ENCODE measurements at places on chromosomes 7 and 10.

DNA sequence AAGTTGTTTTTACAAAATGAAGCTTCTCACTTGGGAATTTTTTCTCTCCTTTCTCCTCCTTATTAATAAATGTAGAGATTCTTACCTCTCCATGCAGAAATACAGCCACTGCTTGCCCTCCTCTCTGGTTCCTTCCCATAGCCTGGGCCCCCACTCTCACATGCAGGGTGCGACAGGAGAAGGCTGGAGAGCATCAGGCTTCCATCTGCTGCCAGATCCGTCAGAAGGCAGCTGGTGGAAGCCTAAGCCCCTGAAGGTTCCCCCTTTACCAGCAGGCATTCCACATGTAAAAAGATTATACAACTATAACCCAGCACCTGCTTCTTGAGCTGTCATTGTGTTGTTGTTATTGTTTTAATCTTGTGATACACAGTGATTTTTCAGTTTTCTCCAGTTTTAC lies 314.2 kb downstream of the LHFPL3 start:
- no peak for DNase-seq

DNA sequence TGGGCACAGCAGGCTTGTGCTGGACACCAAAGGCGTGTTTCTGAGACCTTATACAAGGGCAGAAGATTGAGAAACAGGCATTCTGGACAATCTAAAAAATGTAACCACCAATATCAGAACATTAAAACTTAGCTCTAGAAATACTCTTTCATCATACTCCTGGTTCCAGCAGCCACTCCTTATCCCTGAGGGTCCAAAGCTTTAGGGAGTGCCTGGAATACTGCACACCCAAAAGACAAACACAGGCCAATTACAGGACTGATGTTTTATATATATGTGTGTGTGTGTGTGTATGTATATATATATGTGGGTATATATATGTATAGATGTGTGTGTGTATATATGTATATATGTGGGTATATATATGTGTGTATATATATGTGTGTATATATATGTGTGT lies 39.6 kb downstream of the FAM171A1 start:
- DNase-seq, result no peak

DNA sequence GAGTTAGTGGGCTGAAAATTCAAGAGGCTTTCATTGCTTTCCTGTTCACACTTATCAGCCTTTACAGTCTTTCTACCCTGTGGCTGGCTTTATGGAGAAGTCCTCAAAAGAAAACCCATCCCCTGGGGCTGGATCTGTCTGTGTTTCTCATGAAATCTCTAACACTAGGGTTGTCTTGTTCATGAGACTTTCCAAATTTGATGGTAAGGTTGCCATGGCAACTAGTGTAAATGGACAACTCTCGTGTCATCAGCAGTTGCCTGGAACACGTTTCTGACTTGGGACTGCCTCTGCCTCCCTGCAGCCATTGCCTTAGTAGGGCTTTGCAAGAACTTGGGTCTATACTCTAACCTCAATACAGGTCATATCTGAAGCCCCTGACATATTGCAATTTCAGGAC lies 35.8 kb upstream of the PLPP4 start:
- no peak for DNase-seq

GRCh38 chr10:79273604-79274003 lies 73.7 kb upstream of the PPIF start:
- no peak for DNase-seq

- no peak for DNase-seq
Observed at GRCh38 chr7:131482800-131483199, 73.6 kb downstream of the PODXL start.

GRCh38 chr10:47423476-47423875 lies 39.4 kb upstream of the ZNF488 start:
- DNase-seq, result no peak

All from amniotic epithelial cell (primary cell).